Thoracic aorta endothelial cell (primary cell): ENCODE measurements at places on chromosomes 12 and 14. TPM values are rescaled to one million over a fixed set of nuclear protein-coding genes. Genes with fewer than 3 reads are reported as not detected.

Gene RAN
- total RNA-seq = 997 and 1,151 TPM in 2 replicates

Gene ZNF891
- total RNA-seq = 1.5 and 2.0 TPM in 2 replicates

Gene LAG3
- total RNA-seq = 0.13 and 0.14 TPM in 2 replicates

Gene DPPA3
- total RNA-seq = not detected in 2 replicates

Gene SEC23A
- total RNA-seq = 322 and 385 TPM in 2 replicates

Gene RNFT2
- 4.8 and 6.0 TPM in 2 replicates for total RNA-seq

Gene CCDC177
- not detected in 2 replicates for total RNA-seq

Gene TGFB3
- 3.6 and 4.1 TPM in 2 replicates for total RNA-seq

Gene OR4K13
- not detected in 2 replicates for total RNA-seq

Gene NGDN
- total RNA-seq = 41.6 and 48.2 TPM in 2 replicates

Gene RNASE7
- not detected in 2 replicates for total RNA-seq

Gene IRAK4
- total RNA-seq = 27.1 and 28.6 TPM in 2 replicates

Gene GALNT16
- total RNA-seq = 0.07 and 0.40 TPM in 2 replicates

Gene OTUB2
- 0.93 and 1.8 TPM in 2 replicates for total RNA-seq

Gene SERPINA12
- not detected in 2 replicates for total RNA-seq

Gene NELL2
- total RNA-seq = 0.13 and 1.4 TPM in 2 replicates

Gene ASCL1
- not detected in 2 replicates for total RNA-seq

Gene LRCOL1
- not detected in 2 replicates for total RNA-seq

Gene TAS2R20
- 7.2 and 8.6 TPM in 2 replicates for total RNA-seq

Gene LBHD2
- total RNA-seq = not detected in 2 replicates

Gene TMEM229B
- under 0.01 and 0.07 TPM in 2 replicates for total RNA-seq

Gene TEX22
- 0.14 and 0.27 TPM in 2 replicates for total RNA-seq

Gene TPCN1
- 12.0 and 15.4 TPM in 2 replicates for total RNA-seq

Gene AICDA
- not detected in 2 replicates for total RNA-seq

Gene DACT1
- 0.29 and 1.5 TPM in 2 replicates for total RNA-seq

Gene CCDC85C
- total RNA-seq = 12.4 and 42.7 TPM in 2 replicates

Gene TAS2R46
- 6.3 and 9.4 TPM in 2 replicates for total RNA-seq

Gene CELA1
- total RNA-seq = not detected in 2 replicates

Gene SYT1
- 0.27 and 1.1 TPM in 2 replicates for total RNA-seq

Gene IL22
- not detected in 2 replicates for total RNA-seq

Gene HOTAIR
- total RNA-seq = not detected in 2 replicates

Gene CCNT1
- total RNA-seq = 34.4 and 40.2 TPM in 2 replicates

Gene RPL6
- 1,431 and 1,516 TPM in 2 replicates for total RNA-seq
